Common myeloid progenitor, CD34-positive (primary cell): ENCODE measurements at places on chromosomes 2 and 18.
A peak's percentile ranks its signal among the peaks of the same experiment; 100 is the strongest.

DNA sequence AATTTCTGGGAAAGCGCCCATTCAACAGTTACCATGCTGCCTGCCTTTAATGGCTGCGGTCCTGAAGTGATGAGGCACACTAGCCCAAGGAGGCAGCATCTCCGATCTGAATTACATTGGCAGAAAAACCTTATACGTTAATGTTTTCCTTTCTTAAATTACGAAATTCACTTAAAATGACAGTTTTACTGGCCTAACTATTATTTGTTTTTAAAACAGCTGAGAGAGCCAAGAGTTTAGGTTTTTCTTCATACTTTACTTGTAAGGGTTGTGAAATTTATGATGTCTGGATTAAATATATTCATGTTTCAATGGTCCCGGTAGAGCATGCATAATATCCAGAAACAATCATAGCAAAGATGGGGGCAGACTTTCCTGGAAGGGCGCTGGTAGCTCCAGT lies 115.2 kb upstream of the REV1 start:
- DNase-seq: no peak

DNA sequence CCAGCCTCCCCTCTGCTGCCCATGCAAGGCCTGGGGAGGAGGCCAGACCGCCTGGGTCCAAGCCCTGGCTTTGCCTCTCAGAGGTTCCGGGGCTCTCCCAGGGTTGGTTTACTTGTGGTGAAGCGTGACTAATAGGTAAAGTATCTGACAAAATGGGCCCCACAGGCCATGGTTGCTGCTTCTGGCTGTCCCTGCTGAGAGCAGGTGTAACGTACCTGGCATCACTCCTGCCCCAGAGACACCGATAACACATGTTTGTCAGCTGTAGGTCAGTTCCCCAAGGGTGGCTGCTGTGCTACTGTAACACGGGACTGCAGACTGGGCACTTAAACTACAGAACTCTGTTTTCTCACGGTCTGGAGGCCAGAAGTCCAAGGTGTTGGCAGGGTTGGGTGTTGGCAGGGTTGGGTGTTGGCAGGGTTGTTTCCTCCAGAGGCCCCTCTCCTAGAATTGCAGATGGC lies 34.1 kb downstream of the ODC1 start:
- no peak for DNase-seq

DNA sequence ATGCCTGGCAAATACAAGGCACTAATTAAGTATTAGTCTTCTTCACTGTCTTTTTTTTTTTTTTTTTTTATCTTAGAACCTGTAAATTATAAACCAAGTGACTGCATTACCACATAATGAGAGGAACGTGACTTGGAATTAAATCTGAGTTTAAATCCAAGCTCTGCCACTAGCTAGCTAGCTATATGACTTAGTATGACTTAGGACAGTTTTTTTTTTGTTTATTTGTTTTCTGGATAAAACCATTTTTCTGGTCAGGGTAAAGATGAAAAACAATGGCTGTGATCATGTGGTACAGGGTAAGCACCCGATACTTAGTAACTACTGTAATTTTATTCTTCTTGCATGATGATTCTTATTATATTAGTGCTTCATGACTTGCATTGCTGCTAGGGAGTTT lies 191.8 kb upstream of the LRRTM1 start:
- DNase-seq: no peak

DNA sequence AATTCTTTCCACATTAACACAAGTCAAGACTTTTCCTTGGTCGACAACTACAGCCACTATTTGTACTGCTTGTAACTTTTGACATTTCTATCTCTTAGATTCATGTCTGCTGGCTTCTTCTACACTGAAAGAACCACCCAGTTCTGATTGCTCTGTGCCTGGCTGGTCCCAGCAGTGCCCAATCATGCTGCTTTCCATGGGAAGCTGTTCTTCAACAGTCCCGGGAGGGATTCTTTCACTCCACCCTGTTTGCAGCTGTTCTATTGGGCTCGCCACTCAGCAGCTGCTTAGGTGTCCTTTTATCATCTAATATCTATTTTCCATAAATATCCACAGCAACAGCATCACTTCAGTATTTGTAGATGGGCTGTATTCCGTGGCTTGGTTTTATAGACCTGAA lies 471.1 kb upstream of the SMIM21 start:
- no peak for DNase-seq

DNA sequence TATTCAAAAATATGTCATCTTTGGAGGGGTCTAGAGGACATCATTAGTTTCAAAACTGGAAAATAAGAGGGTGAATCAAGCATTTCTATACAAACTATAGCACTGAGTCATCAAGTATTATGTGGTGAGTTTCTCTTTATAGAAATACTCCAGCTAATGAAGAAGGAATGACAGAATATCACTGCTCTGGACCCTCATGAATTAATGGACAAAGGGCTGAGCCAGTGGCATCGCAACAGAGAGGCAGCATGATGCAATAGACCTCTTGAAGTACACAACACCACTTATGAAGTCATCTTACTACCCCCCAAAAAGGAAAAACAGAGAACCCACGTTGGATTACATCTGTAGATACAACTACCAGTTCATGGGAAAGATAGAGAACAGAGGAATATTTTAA lies 27.4 kb upstream of the EIF2AK3 start:
- no peak for DNase-seq

DNA sequence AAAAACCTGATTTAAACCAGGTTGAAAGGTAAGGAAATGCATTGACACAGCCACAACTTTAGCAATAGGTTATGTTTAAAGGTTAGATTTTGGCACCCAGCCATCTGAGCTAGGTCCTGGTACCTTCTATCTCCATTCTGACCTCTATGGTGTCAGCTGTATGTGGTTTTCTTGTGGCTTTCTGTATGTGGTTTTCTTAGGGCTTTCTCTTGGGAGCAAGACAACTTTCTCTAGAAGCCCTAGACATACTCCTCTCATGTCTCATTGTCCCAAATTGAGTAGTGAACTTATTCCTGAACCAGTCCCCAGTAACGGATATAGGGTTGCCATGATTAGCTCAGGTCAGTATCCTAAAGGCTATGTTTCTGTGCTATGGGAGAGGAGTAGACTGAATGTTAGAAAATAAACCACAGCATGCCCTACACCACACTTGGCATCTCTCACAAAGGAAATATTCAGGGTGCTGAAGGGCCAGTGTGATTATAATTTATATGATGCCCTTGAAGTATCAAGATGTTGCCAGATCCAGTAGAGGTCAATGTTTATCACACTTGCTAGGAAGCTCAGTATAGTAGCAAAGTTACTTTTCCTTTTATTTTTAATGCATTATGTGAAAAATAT lies 176.1 kb downstream of the CAPN13 start:
- DNase-seq: peak; percentile 52

GRCh38 chr2:128469875-128470274 lies 151.2 kb upstream of the HS6ST1 start:
- no peak for DNase-seq

- DNase-seq: no peak
Observed at GRCh38 chr2:36235882-36236281, 119.7 kb upstream of the CRIM1 start.

DNA sequence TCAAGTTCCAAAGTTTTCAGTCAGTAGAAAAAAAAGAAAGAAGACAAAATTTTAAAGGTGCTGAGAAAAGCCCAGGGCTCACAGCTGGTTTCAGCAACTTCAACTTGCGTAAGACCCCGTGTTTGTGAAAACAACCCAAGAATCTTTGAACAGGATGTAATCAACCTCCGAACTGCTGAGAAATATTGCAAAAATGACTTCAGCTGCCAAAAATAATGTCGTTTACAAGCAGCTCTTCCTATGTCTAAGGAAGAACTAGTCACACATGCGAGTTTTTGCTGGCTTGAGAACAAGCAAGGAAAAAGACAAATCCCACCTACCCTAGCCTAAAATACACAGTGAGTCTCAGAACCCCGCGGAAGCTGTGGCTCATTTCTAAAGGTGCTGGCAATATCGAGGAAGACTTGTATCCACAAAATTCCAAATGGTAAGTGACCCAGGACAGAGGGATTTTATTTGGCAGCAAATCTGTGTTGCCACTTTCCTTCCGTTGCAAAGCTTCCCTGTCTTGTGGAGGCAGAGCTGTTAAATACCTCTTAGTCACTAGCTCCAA lies 59.8 kb upstream of the SLC8A1 start:
- DNase-seq: peak; percentile 31

DNA sequence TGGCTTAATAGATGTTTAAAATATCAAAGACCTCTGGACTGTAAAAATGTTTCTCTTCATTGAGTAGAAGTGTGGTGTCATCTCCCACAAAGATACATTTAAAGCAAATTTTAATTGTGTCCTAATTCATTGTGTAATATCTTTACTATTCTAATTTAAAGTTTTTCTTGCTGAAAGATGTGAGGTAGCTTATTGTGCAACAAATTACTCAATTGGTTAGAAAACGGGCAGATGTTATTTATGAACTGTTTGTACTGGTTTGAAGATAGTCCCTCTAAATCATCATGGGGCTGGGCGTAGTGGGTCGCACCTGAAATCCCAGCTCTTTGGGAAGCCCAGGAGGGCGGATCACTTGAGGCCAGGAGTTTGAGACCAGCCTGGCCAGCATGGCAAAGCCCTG lies 65.3 kb downstream of the CYBRD1 start:
- no peak for DNase-seq

- DNase-seq: no peak
Observed at GRCh38 chr2:239514754-239515530, 114.1 kb upstream of the HDAC4 start.

DNA sequence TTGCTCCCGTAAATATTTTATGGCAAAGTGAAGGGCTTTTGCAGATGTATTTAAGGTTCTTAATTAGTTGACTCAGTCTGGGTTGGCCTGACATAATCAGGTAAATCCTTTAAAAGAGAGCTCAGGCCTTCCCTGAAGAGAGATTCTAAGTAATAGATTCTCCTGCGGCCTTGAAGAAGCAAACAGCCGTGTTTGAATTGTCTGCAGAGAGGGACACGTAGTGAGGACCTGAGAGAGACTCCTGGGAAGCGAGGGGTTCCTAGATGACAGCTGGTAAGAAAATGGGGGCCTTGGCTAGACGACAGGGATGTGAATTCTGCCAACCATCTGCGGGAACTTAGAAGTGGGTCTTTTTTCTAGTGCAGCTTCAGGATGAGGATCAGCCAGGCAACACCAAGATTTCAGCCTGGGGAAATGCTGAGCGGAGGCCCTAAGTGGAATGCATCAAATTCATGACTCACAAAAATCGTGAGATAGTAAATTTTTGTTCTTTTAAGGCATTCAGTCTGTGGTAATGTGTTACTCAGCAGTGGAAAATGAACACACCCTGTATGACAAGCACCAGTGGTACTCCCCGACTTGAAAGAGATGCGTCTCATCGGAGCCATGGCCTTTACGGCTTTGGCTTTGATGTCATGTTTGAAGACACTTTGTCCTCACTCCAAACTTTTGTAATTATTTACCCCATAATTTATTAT lies 62.1 kb upstream of the SMIM21 start:
- DNase-seq: no peak

- DNase-seq: no peak
Observed at GRCh38 chr2:203824057-203824456, 43.5 kb upstream of the CTLA4 start.

DNA sequence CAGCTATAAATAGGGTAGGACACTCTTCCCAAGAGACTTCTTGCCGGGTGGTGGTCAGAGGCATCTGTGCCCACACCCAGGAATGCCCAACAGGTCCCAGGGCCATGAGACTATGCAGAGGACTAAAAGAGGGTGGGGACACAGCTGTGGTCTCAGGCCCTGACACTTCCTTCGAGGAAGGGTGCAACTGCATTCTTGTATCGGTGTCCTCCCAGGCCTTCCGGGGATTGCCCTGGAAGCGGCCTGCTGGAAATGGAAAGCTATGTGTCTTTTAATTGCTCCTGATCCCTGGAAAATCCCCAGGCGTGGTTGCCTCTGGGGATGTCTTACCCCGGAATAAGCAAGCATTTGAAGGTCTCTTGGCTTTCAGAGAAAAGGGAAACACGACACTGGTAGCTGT lies 176.7 kb downstream of the SOX11 start:
- no peak for DNase-seq

DNA sequence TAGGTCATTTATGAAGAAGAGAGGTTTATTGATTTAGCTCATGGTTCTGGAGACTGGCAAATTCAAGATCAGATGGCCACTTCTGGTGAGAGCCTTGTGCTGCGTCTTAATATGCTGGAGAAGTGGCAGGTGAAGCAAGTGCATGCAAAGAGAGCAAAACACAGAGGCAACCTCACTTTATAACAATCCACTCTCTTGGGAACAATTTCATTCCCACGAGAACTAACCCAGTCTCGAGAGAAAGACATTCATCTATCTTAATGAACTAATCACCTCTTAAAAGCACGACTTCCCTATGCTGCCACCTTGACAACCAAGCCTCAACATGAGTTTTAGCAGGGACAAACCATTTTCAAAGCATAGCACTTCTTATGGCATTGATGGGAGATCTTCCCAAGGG lies 186.5 kb upstream of the RASGRP3 start:
- no peak for DNase-seq

DNA sequence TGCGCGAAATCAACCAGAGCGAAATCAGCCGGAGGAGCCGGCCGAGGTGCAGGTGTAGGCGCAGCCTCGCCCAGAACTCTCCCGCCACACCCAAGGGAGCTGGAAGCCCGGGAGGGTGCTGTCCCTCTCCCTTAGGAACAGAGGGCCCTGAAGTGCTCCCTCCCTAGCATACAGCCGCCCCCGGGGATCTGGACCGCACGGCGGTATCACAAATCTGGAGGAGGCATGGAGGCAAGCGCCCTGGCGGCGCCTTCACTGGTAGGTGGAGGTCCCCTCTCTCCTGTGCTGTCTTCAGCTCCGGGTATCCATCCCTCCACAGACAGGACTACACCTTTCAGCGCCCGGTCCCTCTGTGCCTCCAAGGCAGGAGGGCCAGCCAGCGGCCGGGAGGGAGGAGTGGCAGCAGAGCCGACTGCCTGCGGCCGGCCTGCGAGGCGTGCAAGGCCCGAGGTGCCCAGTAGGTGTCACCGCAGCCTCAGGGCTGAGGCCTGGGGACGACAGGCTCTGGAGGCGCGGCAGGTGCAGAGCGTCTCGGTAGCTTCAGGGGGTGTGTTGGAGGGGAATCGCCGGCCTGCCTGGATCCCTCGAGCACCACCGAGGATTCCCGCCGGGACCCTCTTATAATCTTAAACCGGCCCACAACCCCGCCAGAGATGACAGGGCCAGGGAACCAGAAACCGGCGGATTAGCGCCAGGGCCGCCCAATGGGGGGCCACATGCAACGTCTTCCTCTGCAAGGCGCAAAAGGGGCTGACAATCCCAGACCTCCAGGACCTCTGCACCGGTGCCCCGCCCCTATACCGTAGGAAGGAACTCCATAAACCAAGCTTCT lies 2.8 kb downstream of the IHH start:
- peak; percentile 75 for DNase-seq
